ENCODE measurements at places on chromosomes 1 and 21.

DNA sequence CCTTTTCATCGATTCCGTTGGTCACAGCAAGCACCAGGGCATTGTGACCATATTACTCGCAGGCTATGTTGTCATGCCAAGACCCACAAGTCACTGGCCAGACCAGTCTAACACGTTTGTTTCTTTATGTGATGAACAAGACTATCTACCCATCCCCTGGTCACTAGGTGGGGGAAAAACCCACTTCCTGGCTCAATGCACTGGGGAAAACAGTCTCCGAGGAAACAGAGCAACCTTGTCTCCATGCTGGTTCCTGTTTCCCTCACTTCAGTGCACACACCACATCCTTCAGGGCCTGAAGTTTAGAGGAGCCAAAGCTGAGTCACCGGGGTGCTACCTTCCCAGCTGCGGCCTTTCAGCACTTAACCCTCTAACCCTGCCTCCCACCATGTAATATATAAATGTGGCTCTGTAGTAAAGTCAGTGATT, 20.9 kb downstream of the ERICH3 start:
- DNase-seq: no peak
- H3K27ac ChIP-seq: no peak overlapping the region
- H3K4me3 ChIP-seq: no peak overlapping the region

- H3K36me3 ChIP-seq: no peaks in the 10 kb centered on the region
- H3K27me3 ChIP-seq: peaks cover 24% of the 10 kb centered on the region
- no peaks in the 10 kb centered on the region for H3K4me1 ChIP-seq
- no peak for DNase-seq
Measured at GRCh38 chr1:165408518-165408917, 36.4 kb downstream of the RXRG start.

GRCh38 chr1:78040484-78041089, 5.2 kb upstream of the GIPC2 start:
- DNase-seq: no peak
- no peak overlapping the region for H3K4me3 ChIP-seq
- H3K4me1 ChIP-seq: no peaks in the 10 kb centered on the region
- H3K27ac ChIP-seq: no peak overlapping the region

GRCh38 chr21:45856442-45856841, 125.1 kb upstream of the COL6A1 start:
- no peaks in the 10 kb centered on the region for H3K4me1 ChIP-seq
- no peak for DNase-seq
- no peak overlapping the region for H3K4me3 ChIP-seq
- H3K36me3 ChIP-seq: peaks cover 58% of the 10 kb centered on the region
- H3K27me3 ChIP-seq: no peaks in the 10 kb centered on the region

DNA sequence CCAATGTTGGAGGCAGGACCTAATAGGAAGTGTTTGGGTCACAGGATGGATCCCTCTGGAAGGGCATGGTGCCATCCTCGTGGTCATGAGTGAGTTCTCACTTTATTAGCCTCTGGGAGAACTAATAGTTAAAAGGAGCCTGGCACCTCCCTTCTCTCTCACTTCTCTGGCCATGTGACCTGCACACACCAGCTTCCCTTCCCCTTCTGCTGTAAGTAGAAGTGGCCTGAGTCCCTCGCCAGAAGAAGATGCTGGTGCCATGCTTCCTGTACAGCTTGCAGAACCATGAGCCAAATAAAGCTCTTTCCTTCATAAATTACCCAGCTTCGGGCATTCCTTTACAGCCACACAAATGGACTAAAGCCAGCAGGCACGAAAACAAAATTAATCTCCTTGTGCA, 23.6 kb downstream of the ACOT7 start:
- H3K4me1 ChIP-seq: peaks cover 3% of the 10 kb centered on the region
- H3K27ac ChIP-seq: no peak overlapping the region
- no peak for DNase-seq
- no peaks in the 10 kb centered on the region for H3K36me3 ChIP-seq

DNA sequence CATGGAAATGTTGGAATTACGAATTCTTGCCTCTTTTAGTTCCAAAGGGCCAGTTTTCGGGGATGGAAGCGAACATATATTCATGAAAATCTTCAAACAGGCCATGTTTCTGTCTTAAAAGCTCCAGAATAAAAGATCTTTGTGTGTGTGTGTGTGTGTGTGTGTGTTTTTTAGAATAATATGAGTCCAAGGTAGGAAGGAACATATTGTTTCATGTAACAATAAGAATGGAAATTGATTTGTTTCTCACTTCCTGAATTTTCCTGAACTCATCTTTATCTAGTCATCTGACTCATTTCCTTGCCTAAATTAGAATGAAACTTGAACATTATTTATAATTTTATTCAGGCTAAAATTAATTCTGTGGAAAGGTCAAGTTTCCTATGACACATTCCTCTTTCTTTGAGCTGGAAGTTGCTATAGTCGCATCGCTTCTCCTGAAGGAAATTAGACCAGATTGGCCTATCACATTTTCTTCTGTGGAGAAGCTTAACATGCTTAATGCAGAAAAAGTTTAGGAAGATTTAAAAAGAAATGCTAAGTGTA, 805.1 kb upstream of the ADAMTS5 start:
- H3K27ac ChIP-seq: no peak overlapping the region
- no peak for DNase-seq
- H3K27me3 ChIP-seq: no peaks in the 10 kb centered on the region
- no peak overlapping the region for H3K4me3 ChIP-seq

GRCh38 chr1:150076066-150076465, 8.5 kb downstream of the VPS45 start:
- H3K4me1 ChIP-seq: no peaks in the 10 kb centered on the region
- peaks cover 24% of the 10 kb centered on the region for H3K36me3 ChIP-seq
- H3K27ac ChIP-seq: no peak overlapping the region
- DNase-seq: no peak
- H3K4me3 ChIP-seq: no peak overlapping the region

- H3K4me3 ChIP-seq: no peak overlapping the region
- no peaks in the 10 kb centered on the region for H3K36me3 ChIP-seq
- DNase-seq: no peak
- H3K27ac ChIP-seq: no peak overlapping the region
- no peaks in the 10 kb centered on the region for H3K4me1 ChIP-seq
Measured at GRCh38 chr1:34320053-34320669, 143.5 kb downstream of the C1orf94 start.

DNA sequence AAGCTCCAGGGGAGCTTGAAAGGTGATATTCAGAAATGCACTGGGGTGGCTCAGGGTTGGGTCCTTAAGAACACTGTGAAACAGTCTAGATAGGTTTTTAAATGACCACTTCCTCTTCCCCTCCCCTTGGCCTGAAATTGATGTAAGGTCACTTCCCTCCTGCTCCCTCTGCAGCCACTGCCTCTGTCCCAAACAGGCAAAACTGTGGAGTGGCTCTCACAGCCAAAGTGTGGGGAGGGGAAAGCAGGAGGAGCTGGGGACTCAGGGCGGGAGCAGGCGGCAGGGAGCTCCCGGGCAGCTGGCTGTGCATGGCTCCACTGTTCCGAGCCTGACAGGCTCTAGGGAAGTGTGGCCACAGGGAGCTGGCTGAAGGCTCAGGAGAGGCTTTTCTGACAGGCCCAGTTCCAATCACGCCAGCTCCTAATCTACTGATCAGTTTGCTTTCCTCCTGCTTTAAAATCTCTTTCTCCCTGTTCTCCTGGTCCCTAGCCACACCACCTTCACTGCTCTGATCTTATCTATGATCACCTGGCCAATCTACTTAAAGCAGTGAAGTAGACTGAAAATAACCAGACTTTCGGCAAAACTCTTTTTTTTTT, 5.1 kb upstream of the CSRP1 start:
- H3K27me3 ChIP-seq: no peaks in the 10 kb centered on the region

DNA sequence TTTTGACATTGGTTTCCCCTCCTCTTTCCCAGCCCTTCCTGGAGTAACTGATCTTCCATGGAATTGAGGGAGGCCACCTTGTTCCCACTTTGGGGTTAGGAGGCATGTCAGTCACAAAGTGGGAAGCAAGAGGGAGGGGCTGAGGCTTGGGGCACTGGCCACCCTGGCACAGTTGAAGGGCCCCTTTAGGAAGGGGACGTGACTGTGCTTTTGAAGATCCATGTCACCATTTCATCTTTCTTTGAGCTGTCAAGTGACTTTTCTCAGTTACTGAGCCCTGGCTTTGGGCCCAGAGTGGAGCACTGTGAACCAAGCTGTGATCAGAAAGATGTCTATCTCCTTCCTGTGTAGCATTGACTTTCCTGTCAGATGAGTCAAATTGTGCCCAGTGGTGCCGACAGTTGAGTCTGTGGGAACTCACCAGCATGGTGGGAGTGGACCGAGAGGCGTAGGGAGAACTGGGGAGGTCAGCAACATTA, 38.5 kb upstream of the TDRD10 start:
- H3K4me1 ChIP-seq: peaks cover 57% of the 10 kb centered on the region
- no peak overlapping the region for H3K4me3 ChIP-seq
- no peaks in the 10 kb centered on the region for H3K27me3 ChIP-seq
- no peaks in the 10 kb centered on the region for H3K36me3 ChIP-seq
- DNase-seq: no peak

DNA sequence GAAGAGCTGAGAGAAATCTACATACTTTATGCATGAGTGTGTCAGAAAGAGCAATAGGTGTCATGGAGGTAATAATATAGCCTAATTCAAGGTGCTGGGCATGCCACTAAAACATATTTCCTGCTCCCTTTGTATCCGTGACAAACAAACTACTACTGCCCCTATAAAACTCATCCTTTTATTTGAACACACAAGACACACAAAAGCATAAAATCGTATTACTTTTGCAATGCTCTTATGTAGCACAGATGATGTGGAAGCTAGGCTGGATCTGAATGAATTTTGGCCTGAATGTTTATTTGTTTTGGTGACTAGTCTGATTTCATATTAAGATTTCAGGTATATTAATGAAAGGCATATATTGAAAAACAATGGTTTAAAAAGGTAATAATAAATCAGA, 239.3 kb upstream of the NEGR1 start:
- no peak for DNase-seq
- no peak overlapping the region for H3K27ac ChIP-seq
- no peaks in the 10 kb centered on the region for H3K36me3 ChIP-seq
- H3K4me3 ChIP-seq: no peak overlapping the region
- no peaks in the 10 kb centered on the region for H3K27me3 ChIP-seq

DNA sequence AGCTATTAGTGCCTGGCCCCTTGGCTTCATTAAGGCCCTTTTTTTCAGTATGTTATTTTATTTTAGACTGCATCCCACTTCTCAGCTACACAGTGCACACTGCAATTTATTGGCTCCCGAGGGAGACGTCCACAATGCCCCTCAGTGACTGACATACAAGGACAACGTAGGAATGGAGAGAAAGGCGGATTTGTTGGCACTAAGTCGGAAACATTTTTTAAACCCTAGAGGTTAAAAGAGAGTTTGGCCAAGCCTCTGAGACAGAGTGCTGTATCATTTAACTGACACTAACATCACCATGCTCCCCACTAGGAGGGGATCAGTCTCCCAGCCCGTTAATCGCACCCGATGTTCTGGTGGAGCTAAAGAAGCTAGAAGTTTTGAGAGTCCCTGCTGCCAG, 45.7 kb upstream of the FOXD3 start:
- H3K27ac ChIP-seq: no peak overlapping the region
- H3K4me3 ChIP-seq: no peak overlapping the region
- H3K36me3 ChIP-seq: no peaks in the 10 kb centered on the region

- no peak overlapping the region for H3K4me3 ChIP-seq
- no peaks in the 10 kb centered on the region for H3K36me3 ChIP-seq
- H3K27ac ChIP-seq: no peak overlapping the region
Measured at GRCh38 chr1:96313216-96313615, 408.4 kb upstream of the PTBP2 start.

DNA sequence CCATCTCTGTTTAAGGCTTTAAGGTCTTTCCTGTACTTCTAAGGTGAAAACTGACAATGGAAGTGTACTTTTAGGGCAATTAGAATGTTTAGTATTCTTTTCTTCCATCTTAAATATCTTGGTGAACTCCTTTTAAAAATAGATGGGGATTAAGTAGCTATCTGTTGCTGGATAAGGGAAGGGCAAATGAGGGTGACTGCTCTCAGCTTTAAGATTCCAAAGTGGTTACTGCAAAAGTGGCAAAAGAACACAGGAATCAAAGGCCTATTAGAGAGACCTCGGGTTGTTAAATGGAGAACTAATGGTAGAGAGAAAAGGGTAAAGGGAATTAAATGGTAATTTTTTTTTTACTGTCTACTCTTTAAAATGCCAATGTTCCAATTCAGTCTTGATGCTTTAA, 774.1 kb upstream of the B3GALT2 start:
- no peaks in the 10 kb centered on the region for H3K36me3 ChIP-seq
- H3K4me1 ChIP-seq: no peaks in the 10 kb centered on the region
- H3K27me3 ChIP-seq: no peaks in the 10 kb centered on the region
- no peak overlapping the region for H3K27ac ChIP-seq
- no peak overlapping the region for H3K4me3 ChIP-seq

GRCh38 chr21:44365251-44365966, 12.0 kb downstream of the TRPM2 start:
- no peak overlapping the region for H3K4me3 ChIP-seq
- no peaks in the 10 kb centered on the region for H3K36me3 ChIP-seq
- no peaks in the 10 kb centered on the region for H3K27me3 ChIP-seq
- no peak for DNase-seq
- peaks cover 4% of the 10 kb centered on the region for H3K4me1 ChIP-seq

DNA sequence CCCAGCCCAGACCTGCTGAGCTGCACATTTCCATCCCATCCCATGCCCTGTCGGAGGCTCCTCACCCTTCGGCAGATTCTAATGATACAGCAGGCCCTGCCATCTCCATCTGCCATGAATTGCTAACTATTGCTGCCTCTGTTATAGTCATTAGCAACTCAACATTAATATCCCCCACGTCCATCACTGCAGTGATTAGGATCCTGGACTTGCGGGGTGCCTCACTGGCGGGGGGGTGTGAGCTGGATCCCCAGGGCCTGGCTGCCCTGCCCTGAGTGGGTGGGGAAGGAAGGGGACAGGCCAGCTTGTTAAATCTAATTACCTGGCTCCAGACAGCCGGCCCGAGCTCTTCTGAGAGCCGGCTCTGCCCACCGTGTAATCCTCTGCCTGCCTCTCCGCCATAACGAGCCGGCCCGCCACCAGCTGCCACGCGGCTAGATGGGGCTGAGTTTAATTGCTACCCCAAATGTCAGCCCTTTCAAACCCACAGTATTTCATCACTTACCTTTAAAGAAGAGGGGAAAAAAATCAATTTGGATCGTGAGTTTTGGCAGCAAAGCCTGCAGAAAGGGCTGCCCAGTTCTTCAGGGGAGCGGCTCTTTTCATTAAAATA, 227.3 kb upstream of the CSF3R start:
- H3K4me1 ChIP-seq: no peaks in the 10 kb centered on the region
- no peak for DNase-seq
- peaks cover 15% of the 10 kb centered on the region for H3K27me3 ChIP-seq
- H3K4me3 ChIP-seq: no peak overlapping the region
- no peak overlapping the region for H3K27ac ChIP-seq
- no peaks in the 10 kb centered on the region for H3K36me3 ChIP-seq

DNA sequence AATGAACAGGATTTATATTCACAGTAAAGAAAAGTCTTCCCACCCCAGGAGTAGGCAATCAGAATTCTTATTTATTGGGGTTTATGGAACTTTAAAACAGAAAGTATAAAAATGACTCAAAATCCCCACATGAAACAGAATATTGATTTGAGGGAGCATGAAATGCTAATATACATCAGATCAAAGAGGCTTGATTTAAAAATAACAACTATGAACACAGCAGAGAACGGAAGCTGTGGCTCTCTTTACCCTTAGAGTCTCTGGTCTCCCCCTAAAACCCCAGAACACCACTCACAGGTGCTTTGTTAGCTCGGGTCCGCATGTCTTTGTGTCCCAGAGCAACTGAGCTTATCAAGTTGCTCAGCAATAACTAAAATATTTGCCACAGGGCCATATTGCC, 31.2 kb upstream of the FASLG start:
- H3K36me3 ChIP-seq: no peaks in the 10 kb centered on the region
- DNase-seq: no peak
- no peaks in the 10 kb centered on the region for H3K4me1 ChIP-seq
- H3K27ac ChIP-seq: no peak overlapping the region
- H3K27me3 ChIP-seq: peaks cover 2% of the 10 kb centered on the region
- no peak overlapping the region for H3K4me3 ChIP-seq
